ENCODE measurements at places on chromosomes 1 and 21.

- no peak for DNase-seq
Measured at GRCh38 chr1:32303997-32304622, 12.2 kb downstream of the HDAC1 start.

DNA sequence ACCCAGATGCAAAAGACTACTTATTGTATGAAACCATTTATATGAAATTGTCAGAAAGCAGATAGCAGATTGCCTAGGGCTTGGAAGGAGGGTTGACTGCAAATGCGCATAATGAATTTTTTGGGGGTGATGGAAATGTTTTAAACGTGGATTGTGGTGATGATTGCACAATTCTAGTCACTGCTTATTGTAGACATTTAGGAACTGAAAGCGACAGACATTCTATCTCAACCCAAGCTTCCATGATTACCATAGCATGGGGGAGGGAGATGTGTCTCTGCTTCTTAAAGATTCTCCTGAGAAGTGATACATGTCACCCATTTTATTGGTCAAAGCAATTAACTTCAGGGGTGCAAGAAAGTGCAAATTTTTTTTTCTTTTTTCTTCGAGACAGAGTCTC, 2.8 kb upstream of the MTF2 start:
- DNase-seq: no peak

DNA sequence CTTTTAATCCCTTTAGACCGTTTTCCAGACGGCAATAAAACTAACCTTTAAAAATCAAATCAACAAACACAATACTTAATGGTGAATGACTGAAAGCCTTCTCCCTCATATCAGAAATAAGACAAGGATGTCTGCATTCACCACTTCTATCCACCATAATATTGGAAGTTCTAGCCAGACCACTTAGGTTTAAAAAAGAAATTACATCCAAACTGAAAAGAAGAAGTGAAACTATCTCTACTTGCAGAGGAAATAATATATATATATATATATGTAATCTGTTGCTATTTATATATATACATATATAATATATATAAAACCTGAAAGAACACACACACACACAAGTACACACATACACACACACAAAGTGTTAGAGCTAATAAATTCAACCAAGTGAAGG, 100.4 kb downstream of the BRINP3 start:
- DNase-seq: no peak

- no peak for DNase-seq
Measured at GRCh38 chr1:97270508-97271307, 549.1 kb downstream of the PTBP2 start.

GRCh38 chr1:242770366-242770765, 245.9 kb upstream of the PLD5 start:
- DNase-seq: no peak

DNA sequence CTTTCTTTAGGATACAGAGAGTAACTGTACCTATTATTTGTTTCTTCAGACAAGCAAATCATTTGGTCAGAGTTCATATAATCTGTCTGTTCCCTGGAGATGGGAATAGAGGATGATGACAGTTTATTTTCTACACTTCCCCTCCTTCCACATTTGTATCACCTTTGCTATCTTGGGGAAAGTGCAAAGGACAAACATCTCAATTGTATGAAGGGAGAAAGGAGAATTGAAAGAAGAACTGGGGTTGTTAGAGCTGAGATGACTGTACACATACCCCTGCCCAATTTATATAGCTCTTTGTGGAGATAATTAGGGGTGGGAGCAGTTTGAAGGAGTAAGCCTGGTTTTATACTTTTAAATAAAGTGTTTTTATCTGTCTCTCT, 14.0 kb downstream of the POLR3GL start:
- no peak for DNase-seq

DNA sequence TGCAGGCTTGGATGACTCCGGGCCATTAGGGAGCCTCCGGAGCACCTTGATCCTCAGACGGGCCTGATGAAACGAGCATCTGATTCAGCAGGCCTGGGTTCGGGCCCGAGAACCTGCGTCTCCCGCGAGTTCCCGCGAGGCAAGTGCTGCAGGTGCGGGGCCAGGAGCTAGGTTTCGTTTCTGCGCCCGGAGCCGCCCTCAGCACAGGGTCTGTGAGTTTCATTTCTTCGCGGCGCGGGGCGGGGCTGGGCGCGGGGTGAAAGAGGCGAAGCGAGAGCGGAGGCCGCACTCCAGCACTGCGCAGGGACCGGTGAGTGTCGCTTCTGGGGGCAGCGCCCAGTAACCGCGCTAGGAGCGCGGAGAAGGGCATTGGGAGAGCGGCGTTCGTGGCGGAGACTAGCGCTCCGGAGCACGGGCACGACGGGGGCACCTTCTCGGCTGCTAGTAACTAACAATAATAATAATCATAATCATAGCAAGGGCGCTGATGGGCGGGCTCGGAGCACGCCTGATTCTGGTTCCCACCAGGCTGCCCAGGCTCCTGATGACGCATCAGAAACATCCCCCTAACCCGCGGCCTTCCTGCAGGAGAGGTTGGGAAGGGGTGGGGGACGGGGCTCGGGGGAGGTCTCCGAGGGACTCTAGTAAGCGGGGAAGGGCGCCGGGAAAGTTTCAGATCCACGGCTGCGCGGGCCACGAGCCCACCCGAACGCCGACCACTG, at the start of gene MX1:
Gene MX1 (plus strand): TSS at position 286 of the 722 bp plus-strand sequence. CDS start 5,832 bp downstream, outside the sequence.
- DNase-seq: peak; percentile 81

GRCh38 chr21:33334191-33334590, 9.4 kb downstream of the IFNAR1 start:
- DNase-seq: no peak

DNA sequence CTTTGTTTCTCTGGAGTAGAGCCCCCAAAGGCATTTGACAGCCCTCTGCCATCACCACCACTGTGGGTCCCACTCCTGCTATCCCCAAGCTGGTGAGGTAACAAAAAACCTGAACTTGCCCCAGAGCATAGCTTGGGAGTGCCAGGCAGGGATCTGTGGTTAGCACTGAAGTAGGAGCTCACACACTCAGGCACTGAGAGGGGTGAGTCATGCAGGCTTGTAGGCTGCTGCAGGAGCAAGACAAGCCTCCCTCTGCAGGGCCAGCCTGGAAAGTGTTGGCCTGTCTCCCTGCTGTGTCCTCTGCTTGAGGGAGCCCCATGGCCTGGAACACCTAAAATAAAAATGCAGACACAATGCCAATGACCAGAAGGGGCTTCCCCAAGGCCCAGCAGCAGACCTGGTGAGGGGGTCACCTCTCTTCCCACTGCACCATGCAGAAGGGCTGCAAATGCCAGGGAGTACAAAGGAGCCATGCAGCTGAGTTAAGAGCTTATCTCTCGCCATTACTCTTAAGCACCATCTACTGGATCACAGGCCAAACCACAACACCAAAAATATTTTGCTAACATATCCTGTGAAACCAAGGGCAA, 108.9 kb upstream of the POGK start:
- DNase-seq: no peak

DNA sequence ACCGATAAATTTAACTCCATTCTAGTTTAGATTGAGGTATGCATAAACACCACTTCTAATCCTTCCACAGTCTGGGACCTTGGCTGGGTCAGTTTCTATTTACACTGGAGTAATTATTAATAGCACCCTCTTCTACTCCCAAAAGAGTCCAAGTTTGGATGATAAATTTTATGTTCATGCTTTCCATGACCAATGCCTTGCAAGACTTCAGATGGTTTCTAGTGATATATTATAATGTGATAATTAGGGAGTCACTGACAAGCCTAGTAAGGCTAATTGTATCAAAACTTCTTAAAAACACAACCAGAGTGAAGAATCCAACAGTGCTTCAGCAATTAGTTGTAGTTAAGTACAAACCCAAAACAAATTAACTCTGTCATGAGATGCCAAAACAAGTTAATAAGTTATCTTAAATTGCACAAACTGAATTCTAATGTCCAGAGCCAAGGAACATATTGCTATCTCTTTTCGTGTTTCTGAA, 489.6 kb downstream of the TTLL7 start:
- DNase-seq: no peak

DNA sequence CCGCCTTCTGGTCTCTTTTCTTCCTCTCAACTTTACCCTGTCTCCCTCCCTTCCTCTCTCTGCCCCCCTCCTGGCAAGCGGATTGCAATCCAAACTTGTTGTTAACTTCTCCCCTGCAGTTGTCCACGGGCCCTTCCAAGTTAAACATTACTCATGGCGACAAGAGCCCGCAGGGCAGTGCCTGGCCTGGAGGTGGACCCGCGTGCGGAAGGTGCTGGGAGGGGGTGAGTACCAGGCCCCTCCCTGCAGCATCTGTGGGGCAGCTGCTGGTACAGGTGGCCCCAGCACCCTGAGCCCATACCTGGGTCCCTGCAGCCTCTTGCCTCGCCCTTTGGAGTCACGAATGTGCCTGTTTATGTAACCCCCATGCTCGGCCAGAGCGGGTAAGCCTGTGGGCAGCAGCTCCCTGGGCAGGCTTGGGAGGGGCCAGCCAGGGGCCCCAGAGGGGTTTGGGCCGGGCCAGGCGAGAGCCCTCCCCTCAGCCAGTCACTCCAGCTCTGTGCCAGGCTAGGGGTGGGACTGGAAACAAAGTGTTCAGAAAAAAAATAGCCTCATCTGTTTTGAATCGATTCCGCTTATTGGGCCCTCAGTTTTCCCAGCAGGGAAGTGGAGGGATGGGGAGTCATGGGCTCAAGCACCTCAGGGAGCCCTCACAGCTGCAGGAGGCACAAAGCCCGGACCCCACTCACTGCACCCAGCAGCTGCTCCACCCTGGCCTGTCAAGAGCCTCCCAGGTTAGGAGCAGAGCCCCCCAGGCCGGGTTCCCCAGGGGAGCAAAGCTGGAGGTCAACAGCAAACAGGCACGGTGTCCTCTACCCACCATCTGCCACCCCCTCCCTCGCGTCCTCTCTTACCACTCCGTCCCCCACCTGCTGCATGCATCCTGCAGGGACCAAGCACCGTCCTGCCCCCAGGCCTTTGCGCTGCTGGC, 14.0 kb upstream of the FAAP20 start:
- no peak for DNase-seq

DNA sequence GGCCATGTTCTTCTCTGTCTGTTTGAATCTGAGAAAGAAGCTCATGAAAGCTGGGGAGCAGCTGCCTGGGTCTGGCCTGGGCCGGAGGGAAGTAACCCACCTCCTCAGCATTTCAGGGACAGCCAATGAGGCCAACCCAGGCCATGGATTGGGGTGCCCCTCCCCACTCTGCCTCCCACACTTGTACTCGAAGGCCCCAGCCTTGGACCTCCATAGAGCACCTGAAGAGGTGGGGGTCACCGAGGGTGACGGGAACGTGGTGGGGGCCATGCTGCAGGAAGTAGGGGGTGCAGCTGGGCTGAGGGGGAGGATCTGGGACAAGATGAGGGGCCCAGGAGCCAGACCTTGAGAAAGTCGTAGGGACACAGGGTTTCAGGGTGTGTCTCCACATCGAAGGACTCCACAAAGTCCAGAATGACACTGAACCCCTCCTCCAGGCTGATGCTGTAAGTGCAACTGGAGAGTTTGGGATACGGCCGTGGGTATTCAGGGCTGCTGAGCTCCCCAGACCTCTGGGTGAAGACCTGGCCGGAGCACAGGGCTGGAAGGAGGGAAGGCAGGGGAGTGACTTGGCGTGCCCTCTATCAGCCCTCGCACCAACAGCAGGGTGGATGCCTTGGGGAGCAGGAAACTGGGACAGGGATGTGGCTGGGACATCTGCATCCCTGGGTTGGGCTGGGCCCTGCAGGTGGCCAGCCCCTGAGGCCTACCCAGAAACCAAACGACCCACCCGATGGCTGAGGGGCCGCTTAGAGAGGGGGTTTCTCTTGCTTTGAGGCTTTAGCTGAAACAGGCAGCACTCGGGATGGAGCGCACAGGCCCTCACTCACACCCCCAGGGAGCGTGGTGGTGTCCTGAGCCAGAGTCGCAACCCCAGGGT, 3.8 kb downstream of the MASP2 start:
- no peak for DNase-seq

DNA sequence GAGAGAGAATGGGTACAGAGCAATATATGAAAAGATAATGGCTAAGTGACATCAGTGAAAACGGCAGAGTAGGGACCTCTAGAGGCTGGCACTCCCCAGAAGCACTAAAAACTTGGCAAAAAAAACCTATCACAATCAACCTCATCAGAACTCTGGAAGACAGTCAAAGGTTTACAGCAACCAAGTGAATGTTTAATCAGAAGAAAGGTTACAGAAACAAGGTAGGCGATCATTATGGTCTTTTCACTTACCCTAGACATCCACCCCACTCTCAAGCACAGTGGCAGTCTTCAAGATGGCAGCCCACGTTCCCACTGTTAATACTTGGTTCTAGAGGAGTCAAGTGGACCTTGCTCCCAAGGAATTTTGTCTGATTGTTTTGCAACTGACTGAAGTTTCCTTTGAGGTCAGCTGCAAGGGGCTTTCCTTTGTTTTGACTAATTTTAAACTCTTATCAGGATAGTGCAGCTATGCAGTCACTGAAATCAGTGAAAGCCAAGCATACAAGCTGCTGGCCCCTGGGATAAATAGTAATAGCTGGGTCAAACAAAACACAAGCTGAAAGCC, 7.2 kb downstream of the KIFAP3 start:
- no peak for DNase-seq

DNA sequence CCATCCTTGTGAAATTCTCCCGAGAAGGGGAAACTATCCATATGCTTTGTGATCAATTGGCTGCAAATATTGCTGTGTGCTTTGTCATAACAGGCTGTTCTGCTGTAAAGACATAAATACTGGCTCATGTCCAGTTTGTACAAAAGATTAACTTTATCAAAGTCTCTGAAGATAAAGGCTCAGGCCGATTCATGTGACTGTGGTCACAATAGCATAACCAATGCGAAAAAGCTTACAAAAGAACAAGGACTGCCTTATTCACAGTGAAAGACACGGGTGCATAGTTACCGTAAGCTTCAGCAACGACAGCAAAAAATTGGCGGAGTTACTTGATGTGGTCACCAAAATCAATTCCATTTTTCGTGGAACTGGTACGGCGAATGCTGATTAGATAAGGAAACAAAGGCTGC, 173.6 kb upstream of the CHRM3 start:
- no peak for DNase-seq

DNA sequence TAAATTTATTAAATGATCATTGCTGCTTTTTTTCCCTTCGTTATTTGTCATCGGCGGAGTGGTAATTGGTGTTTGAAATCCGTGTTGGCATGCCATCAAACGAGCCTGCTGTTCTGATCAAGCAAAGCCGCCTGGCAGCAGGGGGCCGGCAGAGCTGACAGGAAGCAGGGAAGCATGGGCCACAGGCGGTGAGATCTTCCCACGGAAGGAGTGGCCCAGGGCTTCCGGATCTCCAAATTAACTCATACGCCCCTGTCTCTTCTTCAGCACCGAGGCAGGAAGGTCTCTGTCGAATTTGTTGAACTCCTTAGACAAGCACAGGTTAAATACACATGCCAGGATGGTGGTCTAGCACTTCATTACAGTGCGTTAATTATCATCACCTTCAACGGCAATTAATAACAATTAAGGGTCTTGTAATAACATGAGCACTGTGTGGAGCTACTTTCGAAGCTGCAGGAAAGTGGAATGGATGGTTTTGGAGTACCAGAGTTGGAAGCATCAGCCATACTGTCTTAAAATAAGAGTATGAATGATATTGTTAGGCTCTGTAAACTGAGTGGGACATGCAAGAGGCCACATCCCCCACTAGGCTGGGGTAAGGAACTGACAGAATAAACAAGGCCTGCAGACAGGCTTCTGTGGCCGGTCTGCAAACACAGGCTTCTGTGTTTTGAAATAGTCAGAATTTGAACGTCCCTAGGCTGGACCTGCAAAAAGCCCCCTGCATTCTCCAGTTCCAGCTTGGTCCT, 199.4 kb upstream of the DAB1 start:
- DNase-seq: no peak

- DNase-seq: no peak
Measured at GRCh38 chr1:67542747-67543146, 112.5 kb upstream of the SERBP1 start.

- no peak for DNase-seq
Measured at GRCh38 chr1:36911561-36912364, 122.6 kb downstream of the GRIK3 start.

GRCh38 chr1:12059722-12060464, 3.2 kb upstream of the TNFRSF8 start:
- no peak for DNase-seq

Data from LoVo (cell line).